Mesothelial cell of epicardium (in vitro differentiated cells): ENCODE measurements at places on chromosomes 12 and 14.

DNA sequence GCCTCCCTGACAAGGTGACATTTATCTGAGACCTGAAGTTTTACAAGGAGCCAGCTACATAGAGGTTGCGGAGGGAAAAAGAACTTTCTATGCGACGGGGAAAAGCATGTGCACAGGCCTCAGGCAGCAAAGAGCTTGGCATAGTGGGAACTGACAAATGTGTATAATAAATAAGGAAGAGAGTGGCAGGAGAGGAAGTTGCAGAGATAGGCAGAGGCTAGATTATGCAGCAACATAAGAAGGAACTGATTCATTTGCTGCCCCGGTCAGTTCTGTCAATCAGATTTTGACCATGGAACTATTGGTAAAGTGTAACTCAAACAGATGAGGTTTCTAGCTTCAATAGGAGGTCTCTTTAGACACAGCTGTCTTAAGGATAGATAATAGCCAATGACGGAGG, 33.7 kb upstream of the RIC8B start:
- H3K4me3 ChIP-seq: no peak overlapping the region
- DNase-seq: no peak
- peaks cover 27% of the 10 kb centered on the region for H3K27me3 ChIP-seq
- no peaks in the 10 kb centered on the region for H3K36me3 ChIP-seq
- no peak overlapping the region for H3K27ac ChIP-seq

DNA sequence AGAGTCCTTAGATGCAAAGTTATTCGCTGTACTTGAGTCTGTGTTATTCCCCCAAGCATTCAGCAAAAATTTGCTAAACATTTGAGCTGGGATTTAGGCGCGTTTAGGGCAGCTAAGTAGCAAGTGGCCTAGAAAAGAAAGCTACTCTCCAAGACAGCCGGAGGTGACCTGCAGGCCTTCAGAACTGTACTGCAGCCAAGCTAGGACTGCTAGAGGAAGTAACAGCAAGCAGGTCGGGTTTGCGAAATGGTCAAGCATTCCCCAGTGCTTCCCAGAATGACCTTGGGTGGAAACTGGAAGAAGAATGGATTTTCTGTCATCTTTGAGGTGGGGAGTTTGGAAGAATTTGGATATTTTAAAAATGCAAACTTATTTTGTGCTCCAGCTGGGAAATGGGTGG, 287.5 kb downstream of the FOXN3 start:
- H3K27ac ChIP-seq: no peak overlapping the region
- DNase-seq: no peak
- no peaks in the 10 kb centered on the region for H3K4me1 ChIP-seq
- H3K4me3 ChIP-seq: no peak overlapping the region
- H3K36me3 ChIP-seq: no peaks in the 10 kb centered on the region

- DNase-seq: no peak
- H3K36me3 ChIP-seq: no peaks in the 10 kb centered on the region
- H3K4me3 ChIP-seq: no peak overlapping the region
These were observed 199.9 kb upstream of the RTL1 start for GRCh38 chr14:101103321-101103901.

- peaks cover 2% of the 10 kb centered on the region for H3K4me1 ChIP-seq
- no peak overlapping the region for H3K4me3 ChIP-seq
- no peak overlapping the region for H3K27ac ChIP-seq
- H3K27me3 ChIP-seq: no peaks in the 10 kb centered on the region
These were observed 131.2 kb downstream of the NUBPL start for GRCh38 chr14:31692376-31692781.

DNA sequence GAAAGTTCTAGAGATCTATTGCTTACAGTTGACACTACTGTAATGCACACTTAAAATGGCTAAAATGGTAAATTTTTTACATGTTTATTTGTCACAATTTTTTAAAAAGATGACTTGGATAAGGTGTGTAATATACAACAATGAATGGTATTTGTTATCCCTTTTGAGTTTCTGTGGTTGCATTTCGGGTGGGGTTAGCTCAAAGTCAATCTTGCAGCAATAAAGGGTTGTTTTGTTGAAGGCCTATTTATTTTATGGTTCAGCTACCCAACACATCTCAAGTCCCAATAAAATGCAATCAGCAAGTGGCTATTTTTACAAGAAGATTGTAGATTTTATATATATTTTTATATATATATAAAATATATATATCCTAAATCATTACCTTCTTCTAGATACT, 22.1 kb downstream of the SNRPF start:
- H3K4me1 ChIP-seq: peaks cover 2% of the 10 kb centered on the region
- no peaks in the 10 kb centered on the region for H3K27me3 ChIP-seq
- no peak overlapping the region for H3K4me3 ChIP-seq
- no peak for DNase-seq

DNA sequence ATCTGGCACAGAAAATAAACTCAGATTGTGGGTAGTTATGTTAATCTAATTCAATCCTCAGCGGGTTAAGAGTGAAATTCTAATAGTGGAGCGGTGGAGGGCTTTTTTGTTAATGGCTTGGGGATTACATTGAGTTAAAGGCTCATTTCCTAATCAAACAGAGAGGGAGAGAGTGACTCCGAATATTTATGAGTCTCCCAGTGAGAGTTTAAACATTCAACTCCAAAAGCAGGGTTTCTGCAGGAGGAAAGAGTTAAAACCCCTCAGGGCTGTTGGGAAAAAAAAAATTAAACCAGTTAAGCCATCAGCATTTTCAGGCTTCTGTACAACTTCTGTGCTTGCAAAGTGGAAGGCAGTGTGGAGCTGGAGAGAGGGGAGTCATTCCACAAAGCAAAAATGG, 62.1 kb upstream of the ESRRB start:
- peak overlapping the region; percentile 25 for H3K27ac ChIP-seq
- H3K4me1 ChIP-seq: peaks cover 43% of the 10 kb centered on the region
- no peak overlapping the region for H3K4me3 ChIP-seq
- no peaks in the 10 kb centered on the region for H3K36me3 ChIP-seq
- H3K27me3 ChIP-seq: peaks cover 39% of the 10 kb centered on the region

DNA sequence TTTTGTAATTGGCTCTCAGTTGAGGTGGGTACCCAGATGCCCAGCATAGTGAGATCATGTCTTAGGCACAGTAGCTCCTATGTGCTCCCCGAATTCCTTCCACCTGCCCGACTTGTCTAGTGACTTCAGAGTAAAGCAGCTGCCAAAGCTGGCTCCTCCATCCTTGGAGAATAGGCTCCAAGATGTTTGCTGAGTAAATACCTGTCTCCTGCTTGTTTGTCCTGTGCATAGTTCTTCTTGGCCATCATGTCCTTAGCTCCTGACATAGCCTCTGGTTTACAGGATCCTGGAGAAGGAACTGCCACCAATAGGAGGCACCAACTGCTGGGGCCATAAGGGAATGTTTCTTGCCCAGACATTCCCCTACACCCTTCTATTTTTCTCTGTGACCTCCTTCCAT, 52.6 kb upstream of the CISTR start:
- H3K27me3 ChIP-seq: peaks cover 62% of the 10 kb centered on the region
- peaks cover 7% of the 10 kb centered on the region for H3K4me1 ChIP-seq
- H3K4me3 ChIP-seq: no peak overlapping the region
- no peak for DNase-seq

DNA sequence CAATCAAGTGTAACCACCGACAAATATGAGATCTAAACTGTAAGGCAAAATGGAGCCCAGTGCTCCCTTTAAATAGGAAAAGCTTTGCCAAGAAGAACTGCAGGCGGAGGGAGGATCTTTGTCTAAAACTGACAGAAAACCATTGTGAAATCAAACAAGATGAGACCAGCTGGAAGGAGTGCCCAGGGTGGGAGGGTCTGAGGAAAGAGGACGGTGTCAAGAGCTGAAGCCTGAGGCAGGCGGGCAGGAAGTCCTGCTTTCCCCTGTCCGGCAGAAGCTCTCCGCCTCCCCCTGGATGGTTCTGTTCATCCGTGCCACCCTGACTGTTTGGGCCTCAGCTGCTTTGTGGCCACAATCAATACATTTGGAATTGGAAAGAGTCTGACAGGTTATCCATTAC, 37.5 kb downstream of the CDC42BPB start:
- no peaks in the 10 kb centered on the region for H3K27me3 ChIP-seq
- no peak for DNase-seq
- H3K27ac ChIP-seq: peak overlapping the region; percentile 4
- no peak overlapping the region for H3K4me3 ChIP-seq
- H3K36me3 ChIP-seq: peaks cover 17% of the 10 kb centered on the region
- peaks cover 27% of the 10 kb centered on the region for H3K4me1 ChIP-seq

GRCh38 chr12:83896416-83896815, 1016.2 kb downstream of the SLC6A15 start:
- no peaks in the 10 kb centered on the region for H3K27me3 ChIP-seq
- H3K4me3 ChIP-seq: no peak overlapping the region
- no peak overlapping the region for H3K27ac ChIP-seq
- H3K4me1 ChIP-seq: peaks cover 5% of the 10 kb centered on the region
- DNase-seq: no peak

DNA sequence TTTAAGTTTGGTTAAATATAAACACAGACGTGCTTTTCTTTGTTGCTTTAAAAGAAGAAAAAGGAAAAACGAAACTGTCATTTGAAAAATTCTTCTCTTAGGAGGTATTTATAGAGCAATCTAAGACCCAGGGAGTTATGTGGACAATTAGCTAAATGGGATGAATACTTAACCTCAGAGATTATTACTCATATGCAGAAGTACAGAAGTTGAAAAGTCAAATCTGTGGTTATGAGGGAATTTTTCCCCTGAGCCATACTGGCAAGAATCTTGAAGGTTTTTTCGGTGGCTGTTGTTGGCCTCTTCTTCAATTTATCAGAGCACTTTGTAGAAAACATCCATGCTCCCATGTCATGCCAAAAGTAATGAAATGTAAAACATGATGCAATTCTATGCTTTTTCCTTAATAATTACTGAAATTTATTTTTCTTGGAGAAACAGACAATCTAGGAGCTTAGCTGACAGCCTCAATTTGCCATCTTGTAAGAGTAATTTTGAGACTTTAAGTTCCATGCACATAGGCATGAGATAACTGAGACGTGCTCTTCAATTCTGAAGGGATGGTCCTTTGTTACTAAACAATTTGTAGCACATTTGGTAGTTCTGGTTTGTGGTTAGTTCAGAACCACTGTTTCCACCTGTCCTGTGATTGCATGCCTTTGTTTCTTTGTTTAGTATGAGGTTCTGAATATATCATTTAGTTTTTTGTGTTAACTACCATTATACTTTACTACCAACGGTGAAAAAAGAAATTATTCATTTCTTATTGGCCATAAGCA, 126.6 kb downstream of the BCAT1 start:
- H3K4me3 ChIP-seq: no peak overlapping the region
- H3K36me3 ChIP-seq: peaks cover 59% of the 10 kb centered on the region
- no peak for DNase-seq
- no peak overlapping the region for H3K27ac ChIP-seq

- peaks cover 4% of the 10 kb centered on the region for H3K36me3 ChIP-seq
- no peaks in the 10 kb centered on the region for H3K27me3 ChIP-seq
- DNase-seq: peak; percentile 33
- no peak overlapping the region for H3K4me3 ChIP-seq
- H3K27ac ChIP-seq: no peak overlapping the region
- H3K4me1 ChIP-seq: peaks cover 29% of the 10 kb centered on the region
These were observed 55.2 kb upstream of the CERS5 start for GRCh38 chr12:50222275-50222783.

DNA sequence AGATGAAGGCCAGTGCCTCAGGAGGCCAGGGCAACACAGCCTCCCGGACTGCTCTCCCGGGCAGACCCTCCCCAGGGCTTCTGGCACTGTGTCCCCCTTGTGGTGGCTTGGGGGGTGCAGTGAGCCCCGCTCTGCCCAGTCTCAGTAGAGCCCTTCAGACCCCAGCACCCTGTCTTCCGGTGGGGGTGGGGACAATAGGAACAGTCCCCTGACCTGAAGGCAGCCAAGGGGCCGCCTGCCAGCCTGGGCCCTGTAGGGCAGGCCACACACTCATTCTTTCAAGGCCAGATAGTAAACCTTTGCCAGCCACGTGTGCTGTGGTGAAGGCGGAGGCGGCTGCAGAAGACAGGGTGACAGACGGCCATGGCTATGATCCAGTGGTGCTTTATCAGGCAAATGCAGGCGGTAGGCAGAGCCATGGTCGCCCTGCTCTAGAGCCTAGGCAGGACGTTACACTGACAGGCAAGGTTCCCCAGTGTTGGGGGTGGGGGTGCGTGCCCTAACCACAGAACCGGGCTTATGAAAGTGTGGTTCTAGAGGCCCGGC, 15.0 kb downstream of the ZFYVE21 start:
- no peak overlapping the region for H3K27ac ChIP-seq
- H3K4me1 ChIP-seq: peaks cover 16% of the 10 kb centered on the region
- DNase-seq: no peak
- H3K27me3 ChIP-seq: no peaks in the 10 kb centered on the region
